ENCODE measurements at places on chromosomes 4 and X.

DNA sequence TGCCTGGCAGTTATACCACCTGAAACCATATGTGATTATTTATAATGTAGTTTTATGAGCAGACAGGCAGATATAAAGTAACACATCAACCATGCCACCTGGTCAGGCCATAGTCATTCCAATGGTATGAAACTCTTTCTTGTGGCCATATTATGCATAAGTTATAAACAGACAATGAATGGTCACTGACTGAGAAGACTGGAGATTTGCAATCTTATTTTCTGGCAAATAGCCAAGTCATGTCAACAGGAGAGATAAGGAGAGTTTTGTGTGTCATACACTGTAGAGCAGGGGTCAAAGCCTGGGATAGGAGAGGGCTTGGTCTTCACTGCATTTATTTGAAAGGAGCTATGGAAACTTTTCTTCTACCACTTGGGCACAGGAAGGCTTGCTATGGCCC, 29.5 kb downstream of the SORBS2 start:
- DNase-seq, result no peak
- H3K4me3 ChIP-seq, result no peak overlapping the region
- H3K4me1 ChIP-seq, result no peaks in the 10 kb centered on the region
- H3K27me3 ChIP-seq, result no peaks in the 10 kb centered on the region
- no peaks in the 10 kb centered on the region for H3K36me3 ChIP-seq

DNA sequence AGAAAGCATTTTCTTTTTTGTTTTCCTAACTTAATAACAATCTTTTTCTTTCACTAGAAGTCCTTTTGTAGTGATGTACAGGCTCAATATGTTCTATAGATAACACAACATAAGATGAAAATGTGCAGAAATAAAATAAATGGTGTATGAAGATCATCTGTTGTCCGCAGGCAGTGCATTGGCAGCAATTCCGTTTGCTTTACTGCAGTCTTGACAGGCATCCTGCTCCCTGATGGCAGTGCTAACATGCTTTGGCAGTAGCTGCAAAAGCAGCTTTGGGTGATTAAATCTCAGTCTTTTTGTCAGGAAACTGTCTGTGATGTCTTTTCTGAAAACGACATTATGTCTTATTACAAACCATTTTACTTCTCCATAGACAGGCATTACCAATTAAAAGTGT, 131.4 kb downstream of the TRAM1L1 start:
- H3K36me3 ChIP-seq, result no peaks in the 10 kb centered on the region
- H3K4me3 ChIP-seq, result no peak overlapping the region
- H3K4me1 ChIP-seq, result no peaks in the 10 kb centered on the region
- no peaks in the 10 kb centered on the region for H3K27me3 ChIP-seq
- H3K27ac ChIP-seq, result no peak overlapping the region

- H3K4me3 ChIP-seq, result no peak overlapping the region
- H3K27me3 ChIP-seq, result no peaks in the 10 kb centered on the region
- no peaks in the 10 kb centered on the region for H3K36me3 ChIP-seq
- no peak overlapping the region for H3K27ac ChIP-seq
- no peaks in the 10 kb centered on the region for H3K4me1 ChIP-seq
- no peak for DNase-seq
Measured at GRCh38 chrX:44952329-44953027, 79.5 kb downstream of the KDM6A start.

DNA sequence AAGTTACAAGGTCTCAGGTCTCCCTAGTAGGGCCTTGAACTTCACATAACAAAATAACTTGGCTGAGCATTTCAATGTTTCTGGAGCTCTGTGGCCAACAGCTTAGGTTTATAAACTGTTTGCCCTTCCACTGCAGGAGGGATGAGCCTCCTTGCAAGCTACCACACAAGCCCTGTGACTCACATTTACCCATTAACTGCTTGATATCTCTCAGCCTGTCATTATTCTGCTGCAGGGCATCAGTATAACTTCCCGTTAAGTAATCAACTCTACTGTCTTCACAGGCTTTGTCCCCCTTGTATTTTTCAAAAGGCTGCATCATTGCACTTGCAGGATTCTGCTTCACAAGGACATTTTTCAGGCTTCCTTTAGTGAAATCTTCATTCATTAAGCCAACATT, 151.7 kb upstream of the CXCL13 start:
- no peaks in the 10 kb centered on the region for H3K4me1 ChIP-seq
- H3K27ac ChIP-seq, result no peak overlapping the region
- no peak overlapping the region for H3K4me3 ChIP-seq
- H3K27me3 ChIP-seq, result no peaks in the 10 kb centered on the region
- H3K36me3 ChIP-seq, result no peaks in the 10 kb centered on the region

- no peak overlapping the region for H3K27ac ChIP-seq
- no peaks in the 10 kb centered on the region for H3K36me3 ChIP-seq
- no peaks in the 10 kb centered on the region for H3K27me3 ChIP-seq
Measured at GRCh38 chr4:118076958-118077766, 42.9 kb downstream of the NDST3 start.

DNA sequence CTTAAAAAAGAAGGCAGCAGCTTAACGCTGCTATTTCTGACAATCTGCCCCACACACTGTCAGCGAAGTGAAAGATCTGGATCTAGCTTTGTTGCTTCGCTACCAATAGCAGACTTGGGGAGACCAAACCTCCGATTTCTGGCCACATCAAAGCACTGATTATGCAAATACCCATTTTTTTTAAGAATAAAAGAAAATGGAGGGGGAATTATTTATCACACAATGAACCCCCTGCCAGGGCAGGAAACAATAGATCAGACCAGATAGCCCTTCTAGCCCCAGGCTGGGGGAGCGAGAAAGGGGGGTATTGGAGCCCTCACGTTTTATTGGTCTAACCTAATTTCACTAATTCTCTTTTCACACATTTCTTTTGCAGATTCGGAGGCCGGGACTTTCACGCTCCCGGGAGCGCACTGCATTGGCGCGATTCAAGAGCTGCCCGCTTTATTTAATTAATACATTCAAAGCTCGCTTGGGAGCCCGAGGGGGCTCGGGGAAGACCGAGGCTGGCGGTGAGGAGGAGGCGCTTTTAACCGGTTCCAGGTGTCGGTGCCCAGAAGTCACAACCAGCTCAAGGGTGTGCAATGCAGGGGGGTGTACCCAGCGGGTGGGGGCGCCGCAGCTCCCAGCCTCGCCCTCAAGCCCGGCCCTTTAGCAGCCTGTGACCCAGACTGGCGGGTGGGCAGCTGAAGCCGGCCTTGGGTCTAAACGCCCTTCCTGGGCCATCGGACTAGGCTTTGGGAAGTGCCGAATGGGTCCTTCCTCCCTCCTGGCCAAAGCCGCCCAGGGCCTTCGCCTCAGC, 5.5 kb downstream of the NEUROG2 start:
- H3K4me1 ChIP-seq, result peaks cover 58% of the 10 kb centered on the region
- peak; percentile 48 for DNase-seq
- H3K36me3 ChIP-seq, result no peaks in the 10 kb centered on the region
- H3K27me3 ChIP-seq, result peaks cover 4% of the 10 kb centered on the region

- peaks cover 6% of the 10 kb centered on the region for H3K4me1 ChIP-seq
- H3K4me3 ChIP-seq, result no peak overlapping the region
- H3K36me3 ChIP-seq, result peaks cover 47% of the 10 kb centered on the region
Measured at GRCh38 chr4:38832206-38832605, 24.4 kb downstream of the TLR6 start.

- H3K27me3 ChIP-seq, result no peaks in the 10 kb centered on the region
- no peak overlapping the region for H3K27ac ChIP-seq
- DNase-seq, result no peak
Measured at GRCh38 chr4:65747386-65747785, 77.1 kb upstream of the EPHA5 start.

All from B cell (primary cell).